ENCODE measurements at places on chromosomes 12 and 14.

DNA sequence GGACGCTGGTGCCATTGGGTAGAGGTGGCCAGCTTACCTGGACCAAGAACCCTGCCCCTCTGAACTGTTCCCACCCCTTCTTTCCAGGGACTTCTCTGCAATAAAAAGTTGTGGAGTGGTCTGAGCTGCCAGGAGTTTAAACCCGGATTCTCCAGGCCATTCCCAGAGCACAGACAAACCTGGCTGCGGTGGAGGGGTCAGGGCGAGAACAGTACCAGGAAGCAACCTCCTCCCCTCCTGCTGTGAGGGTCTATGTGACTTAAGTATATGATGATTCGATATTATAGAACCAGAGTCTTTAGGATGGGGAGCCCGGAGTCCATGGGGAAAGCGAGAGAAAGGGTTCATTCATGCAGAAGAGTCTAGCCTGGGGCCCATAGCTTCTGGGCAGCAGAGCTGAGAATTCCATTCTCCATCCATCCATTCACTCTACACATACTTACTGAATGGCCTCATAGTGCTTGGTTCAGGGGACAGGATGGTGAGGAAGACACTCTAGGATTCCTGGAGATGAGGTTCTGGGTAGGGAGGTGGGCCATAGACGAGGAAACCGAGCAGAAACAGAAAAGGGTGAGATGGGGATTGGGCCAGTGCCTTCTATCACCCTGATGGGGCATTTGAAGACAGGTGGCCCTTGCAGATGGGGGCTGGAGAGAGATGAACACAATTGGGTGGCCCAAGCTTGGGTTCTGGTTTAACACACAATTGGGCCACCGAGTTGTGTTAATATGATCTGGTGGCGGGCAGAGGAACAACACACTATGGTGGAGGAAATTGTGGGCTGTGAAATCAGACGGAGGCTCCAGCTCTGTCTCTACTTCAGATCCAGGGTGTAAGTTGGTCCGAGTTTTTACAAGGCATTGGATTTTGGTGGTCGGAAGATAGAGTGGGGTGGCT is 5.2 kb downstream of the KRT86 start:
- DNase-seq: no peak

- DNase-seq: no peak
Observed at GRCh38 chr12:116620124-116620491, 60.9 kb downstream of the MAP1LC3B2 start.

DNA sequence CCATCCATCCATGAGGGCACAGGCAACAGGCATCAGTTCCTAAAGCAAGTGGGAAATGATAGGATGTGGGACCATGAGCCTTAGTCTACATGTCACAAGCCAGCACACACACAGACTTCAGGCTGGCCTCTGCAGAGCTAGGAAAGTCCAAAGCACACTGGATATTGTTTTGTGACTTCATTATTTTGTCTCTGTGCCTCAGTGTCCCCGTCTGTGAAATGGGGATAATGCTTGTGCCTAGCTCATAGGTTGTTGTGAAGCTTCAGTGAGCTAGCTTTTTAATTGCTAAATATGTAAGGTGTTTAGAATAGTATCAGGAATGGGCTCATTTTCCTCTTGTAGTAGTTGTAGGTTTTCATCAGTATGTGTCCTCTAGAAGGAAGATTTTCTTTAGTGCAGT is 27.0 kb upstream of the PLEK2 start:
- no peak for DNase-seq

GRCh38 chr12:2559931-2560330 is 234.8 kb upstream of the FKBP4 start:
- DNase-seq: no peak

GRCh38 chr12:124152731-124153130 is 142.2 kb upstream of the RFLNA start:
- no peak for DNase-seq

DNA sequence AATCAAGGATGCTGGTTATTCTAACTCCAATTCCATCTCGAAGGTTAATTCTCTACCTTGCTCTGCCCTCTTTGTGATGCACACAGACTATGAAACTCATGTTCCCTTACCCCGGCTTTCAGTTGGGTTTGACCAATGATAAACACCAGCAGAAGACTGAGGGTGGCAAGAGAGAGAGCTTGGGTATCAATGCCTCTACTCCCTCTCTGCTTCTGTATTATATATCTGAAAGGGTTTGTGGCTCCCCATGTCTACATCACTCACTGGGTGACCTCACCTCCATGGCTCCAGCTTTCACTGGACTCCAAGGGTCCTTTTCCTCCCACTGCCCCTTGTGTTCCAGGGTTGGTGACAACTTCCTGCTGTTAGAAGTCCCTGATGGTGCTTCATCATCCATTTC is 659.0 kb upstream of the TBX3 start:
- DNase-seq: no peak

Data from NCI-H146 (cell line).